ENCODE measurements at places on chromosomes 2 and 18.

DNA sequence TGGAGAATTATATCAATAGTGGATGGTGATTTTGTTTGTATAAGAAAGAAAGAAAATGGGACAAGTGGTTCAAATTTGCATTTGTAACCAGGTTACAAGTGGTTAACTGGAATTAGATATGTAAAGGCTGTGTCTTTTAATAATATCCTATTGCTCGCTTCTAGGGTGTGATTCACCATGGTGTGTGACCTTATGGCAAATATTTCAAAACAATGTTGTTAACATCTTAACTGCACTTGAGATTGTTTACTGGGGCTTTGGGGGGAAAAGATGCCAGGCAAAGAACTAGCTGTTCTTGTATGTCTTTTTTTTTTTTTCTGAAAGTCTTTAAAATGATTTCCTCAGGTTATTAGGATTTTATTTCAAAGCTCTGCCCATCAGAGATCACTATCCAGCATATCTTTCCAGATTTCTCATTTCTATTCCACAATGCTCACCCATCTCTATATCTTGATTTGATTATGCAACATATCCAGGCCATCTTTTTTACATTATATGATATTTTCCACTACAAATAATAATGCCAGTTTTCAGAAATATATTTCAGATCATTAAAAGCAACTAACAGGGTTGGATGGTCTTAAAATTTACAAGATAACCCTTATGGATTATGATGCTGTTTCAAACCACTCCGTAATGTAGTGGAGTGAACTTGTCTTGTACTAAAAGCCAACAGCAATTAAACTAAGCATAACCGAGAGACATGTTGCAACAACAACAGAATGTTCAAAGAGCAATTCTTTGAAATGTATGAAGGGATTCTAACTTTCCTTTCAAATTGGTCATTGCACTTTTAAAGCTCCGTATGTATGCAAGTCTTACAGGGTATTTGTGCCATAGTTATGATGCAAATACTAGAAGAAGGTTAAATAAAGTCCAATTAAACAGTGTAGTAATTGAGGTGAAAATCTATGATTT, 341.5 kb upstream of the ETAA1 start:
- DNase-seq: no peak

GRCh38 chr2:62724886-62725711, 19.6 kb downstream of the EHBP1 start:
- DNase-seq: no peak

- no peak for DNase-seq
Measured at GRCh38 chr2:72292433-72292832, 144.8 kb upstream of the CYP26B1 start.

GRCh38 chr18:47081578-47081977, 46.2 kb upstream of the ELOA2 start:
- no peak for DNase-seq

- DNase-seq: no peak
Measured at GRCh38 chr2:29056452-29056851, 17.9 kb downstream of the PCARE start.

DNA sequence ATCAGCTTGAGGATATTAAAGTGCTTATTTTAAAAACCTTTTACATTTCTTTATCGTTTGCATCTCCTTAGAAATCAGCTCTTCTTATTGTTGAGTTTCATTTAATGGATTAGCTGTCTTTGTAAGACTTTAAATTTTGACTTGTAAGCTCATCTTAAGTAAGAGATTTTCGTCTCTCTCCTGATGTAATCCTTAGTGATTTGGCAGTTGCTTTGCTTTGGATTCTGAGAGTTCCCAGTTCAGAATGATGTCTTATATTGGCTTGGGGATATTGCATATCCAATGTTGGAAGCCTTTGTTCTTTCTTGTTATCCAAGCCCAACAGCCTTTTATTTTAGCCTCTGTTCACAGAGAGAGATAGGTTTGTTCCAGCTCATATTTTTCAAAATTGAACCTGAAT, 212.1 kb downstream of the ARL6IP6 start:
- no peak for DNase-seq

DNA sequence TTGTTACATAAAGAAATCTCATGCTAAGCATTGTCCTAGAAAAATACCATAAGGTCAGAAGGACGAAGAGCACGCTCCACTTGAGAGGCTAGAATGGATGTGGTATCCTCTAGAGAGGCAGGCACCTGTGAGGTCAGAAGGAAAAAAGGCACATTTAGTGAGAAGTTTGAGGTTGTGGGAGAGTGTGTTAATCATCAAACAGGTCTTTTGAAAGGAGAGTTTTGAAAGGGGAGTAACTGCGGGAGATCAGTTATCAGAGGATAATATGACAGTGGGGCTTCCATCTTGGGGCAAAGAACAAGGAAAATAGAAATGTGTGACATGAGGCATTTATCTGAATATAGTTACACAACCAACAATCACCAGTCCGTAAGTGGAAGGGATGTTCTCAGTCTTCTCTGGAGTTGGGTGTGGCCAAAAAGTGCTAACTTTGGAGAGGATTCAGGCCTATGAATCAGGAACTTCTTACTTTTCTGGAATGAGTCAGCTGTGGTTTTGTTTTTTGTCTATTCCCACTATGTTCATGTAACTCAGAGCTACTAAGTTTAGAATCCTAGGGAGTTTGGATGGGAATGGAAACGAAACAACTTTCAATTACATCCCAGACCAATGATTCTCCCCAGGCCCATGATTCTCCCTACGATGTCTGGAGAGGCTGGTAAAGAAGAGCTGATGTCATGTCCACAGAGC, 451.4 kb upstream of the ST6GAL2 start:
- no peak for DNase-seq

DNA sequence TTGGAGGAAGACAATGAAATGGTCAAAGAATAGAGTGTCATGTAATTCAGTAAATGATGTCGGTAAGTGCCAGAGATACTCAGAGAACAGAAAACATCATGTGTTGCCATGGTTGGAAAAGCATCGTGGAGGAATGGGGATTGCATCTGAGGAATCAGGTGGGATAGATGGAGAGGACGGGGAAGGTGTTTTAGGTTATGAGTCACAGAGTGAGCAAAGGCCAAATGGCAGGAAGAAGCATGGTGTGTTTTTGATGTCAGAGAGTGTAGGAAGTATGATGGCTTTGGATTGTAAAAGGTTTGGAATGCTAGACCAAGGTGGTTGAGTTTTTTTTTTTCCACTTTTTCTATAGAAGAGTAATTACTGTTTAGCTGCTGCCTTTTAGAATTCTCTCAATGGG, 27.5 kb upstream of the CD28 start:
- no peak for DNase-seq

DNA sequence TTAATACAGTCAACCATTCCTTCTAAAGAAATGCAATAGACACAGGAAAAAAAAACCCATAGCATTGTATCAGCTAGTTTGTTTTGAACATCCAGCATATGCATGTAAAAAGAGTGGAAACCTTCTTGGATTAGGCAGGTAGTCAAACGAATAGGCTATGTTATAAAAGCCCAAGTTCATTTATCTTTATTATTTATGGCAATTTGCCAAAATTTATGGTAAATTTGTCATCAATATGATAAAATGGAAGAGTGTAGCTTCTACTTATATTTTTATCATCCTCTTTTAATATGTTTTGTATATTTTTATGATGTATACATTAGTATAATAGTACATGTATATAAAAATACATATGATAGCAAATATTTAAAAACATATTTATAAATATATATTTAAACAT, 23.9 kb downstream of the DSC1 start:
- no peak for DNase-seq

- DNase-seq: no peak
Measured at GRCh38 chr18:31498574-31499524, 872 bp downstream of the DSG2 start.

- DNase-seq: no peak
Measured at GRCh38 chr2:69890881-69891280, 2.9 kb upstream of the SNRNP27 start.

DNA sequence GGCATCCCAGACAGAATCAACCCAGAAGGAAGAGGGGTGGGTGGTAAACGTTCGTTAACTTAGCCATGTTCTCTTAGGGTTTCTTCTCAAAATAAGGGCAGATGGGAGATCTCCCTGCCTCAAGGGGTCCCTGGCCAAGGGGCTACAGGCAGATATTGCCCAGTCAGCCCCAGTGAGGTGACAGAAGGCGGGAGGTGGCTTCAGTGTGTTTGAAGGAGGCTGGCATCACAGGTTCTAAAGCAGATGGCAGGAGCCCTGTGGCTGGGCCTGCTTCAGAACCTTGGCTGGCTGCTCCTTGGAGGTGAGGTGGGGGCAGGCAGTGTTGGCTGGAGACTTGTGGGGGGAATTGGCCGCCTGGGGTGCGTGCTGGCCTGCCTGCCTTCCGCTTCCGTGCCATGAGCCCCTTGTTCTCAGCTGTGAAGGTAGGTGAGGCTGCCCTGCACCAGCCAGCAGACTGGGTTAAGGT, 23.5 kb downstream of the HPCAL1 start:
- DNase-seq: no peak

- DNase-seq: no peak
Measured at GRCh38 chr18:24413148-24413547, 13.3 kb upstream of the IMPACT start.

GRCh38 chr2:126776255-126776654, 120.3 kb downstream of the GYPC start:
- no peak for DNase-seq

- no peak for DNase-seq
Measured at GRCh38 chr2:101435001-101435862, 39.7 kb downstream of the RFX8 start.

GRCh38 chr2:111071600-111072171, 49.0 kb upstream of the BCL2L11 start:
- DNase-seq: no peak

DNA sequence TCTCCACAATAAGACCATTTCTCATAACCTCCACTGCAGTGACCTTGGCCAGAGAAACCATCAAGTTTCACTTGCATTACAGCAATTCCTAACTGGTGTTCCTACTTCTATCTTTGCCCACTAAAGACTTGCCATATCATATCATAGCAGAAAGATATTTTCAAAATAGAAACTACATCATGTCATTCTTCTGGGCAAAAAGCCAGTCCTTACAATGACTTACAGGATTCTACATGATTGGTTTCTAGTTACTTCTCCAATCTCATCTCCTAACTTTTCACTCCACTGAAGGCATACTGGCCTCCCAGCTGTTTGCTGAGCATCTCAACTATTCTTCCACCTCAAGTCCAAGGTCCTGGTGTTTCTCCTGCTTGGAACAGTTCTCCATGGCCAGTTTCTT, 151.4 kb downstream of the HNMT start:
- no peak for DNase-seq

DNA sequence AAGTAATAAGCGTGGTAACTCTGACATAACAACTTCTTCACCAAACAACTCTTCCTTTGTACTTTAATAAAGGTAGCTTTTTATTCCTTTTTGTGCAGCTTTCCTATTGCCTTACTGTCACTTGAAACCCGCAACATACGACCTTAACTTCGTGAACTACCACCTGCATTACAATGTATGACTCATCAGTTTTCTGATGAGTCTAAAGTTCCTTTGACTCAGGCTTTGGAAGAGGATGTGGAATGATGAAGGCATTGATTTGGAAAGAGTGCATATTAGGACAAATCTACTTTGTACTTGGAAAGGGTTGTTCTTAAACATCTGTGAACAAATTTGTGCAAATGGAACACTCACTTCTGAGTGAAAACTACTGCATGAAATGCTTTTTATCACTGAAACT, 1012.1 kb downstream of the TMEM182 start:
- DNase-seq: no peak

DNA sequence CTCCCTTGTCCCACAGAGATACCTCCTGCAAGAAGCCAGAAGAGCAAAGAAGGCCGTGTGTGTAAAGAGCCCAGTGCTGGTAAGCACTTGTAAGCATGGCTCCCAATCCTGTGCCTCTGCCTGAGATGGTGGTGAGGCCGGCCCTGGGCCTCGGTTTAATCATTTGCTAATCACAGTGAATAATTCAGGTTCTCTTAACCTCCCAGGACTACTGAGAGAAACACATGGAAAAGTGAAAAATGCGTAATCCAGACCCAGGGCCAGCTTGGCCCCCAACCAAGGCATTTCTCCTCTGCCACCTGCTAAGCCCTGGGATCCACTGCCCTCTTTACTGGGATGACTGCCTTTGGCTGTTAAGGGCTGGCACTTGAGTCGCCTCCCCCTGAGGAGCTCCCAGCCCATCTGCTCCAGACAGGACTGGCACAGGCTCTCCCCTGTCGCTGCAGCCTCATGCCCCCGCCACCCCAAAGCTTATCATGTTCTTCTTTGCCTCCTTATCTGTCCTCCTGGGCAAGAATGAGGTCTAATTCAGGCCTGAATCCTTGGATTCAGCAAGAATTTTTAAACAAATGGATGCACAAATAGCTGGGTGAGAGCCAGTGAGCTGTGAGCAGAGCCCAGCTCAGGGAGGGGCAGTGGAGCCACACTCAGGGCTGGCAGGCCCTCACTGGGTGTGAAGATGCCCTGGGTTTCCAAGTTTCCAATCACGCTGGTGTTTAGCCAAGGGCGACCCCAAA, 193.9 kb upstream of the HS6ST1 start:
- DNase-seq: no peak

- no peak for DNase-seq
Measured at GRCh38 chr2:109407276-109408042, 206.3 kb downstream of the SEPTIN10 start.

DNA sequence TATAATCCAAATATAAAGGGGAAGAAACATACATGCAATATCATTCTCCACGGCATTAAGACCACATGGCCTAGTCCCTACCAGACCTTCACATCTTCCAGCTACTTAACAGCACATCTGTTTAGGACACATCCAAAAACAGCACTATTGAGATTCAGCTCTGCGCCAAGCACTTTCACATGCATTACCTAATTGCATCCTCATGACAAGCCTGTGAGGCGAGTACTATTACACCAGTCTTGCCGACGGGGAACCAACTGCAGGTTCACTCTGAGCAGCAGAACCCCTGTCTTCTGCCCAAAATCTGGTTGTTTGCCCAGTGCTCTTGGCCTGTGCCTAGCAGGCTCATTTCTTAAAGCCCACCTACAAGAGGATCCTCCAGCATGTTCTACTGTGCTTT, 66.7 kb downstream of the AAK1 start:
- no peak for DNase-seq

- DNase-seq: peak; percentile 66
Measured at GRCh38 chr2:121907928-121908327, 152.5 kb downstream of the TSN start.

- no peak for DNase-seq
Measured at GRCh38 chr2:26399771-26400376, 1.8 kb upstream of the DRC1 start.

- no peak for DNase-seq
Measured at GRCh38 chr2:181268174-181268867, 188.9 kb upstream of the ITGA4 start.

- no peak for DNase-seq
Measured at GRCh38 chr2:128538396-128538795, 219.7 kb upstream of the HS6ST1 start.

All from NCI-H2107 (cell line).